ENCODE measurements at places on chromosomes 2 and 18.

DNA sequence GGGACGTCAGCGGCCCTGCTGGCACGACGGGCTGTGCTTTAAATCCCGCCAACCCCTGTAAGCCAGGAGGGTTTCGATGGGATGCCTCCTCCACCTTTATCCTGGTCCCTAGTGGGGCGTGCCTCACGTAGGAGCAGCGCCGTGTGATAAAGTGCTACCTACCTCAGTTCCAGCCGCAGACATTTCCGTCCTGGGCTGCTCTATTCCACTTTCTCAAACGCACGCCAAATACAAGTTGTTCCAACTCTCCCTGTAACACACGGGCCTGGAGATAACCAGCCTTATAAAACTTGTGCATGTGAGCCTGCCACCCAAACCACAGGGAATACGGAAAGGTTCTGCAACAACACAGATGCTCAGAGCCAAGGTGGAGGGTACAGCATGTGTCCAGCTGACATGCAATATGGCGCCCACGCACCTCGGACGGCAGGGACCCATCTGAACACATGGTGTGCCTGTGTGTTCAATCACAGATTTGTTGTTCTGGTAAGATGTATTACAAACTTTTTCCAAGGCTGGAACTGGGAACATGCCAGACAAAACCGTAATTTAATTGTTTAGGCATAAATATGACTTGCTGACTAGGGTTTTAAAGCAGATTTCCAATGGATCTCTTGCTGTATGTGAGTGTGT lies 47.7 kb downstream of the ZNF516 start:
- DNase-seq, result no peak

DNA sequence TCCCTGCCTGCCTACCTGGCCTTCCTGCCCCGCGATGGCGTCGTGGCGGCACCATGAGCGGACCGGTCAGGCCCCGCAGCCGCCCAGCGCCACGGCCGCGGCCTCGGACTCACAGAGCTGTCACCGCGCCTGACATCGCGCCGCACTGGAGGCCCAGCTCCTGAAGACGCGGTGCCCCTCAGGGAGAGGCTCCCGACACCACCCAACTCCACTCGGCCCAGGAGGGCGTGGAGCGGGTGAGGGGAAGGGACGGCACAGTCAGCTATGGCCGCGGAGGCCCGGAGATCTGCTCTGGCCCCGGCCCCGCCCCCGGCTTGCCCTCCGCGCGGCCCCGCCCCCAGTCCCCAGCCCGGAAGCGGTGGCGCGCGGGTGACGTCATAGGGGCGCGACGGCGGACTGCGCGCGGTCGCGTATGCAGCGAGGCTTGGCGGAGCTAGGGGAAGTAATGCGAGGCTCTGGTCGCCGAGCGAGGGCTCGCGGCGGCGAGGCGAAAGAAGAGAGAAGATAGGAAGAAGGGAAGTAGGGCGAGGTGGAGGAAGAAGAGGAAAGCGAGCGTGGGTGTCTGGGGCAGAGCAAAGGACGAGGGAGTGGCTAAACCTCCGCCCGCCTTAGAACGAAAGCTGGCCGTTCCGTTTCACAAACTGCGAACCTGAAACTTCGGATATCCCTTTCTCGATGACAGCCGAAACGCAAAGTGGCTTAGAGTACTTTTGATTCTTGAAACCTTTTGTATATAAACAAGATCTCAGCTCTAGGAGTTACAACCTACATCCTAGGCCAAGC lies at the start of gene SLC35F5:
Gene SLC35F5 (minus strand): TSS at position 288 of the 783 bp plus-strand sequence. CDS start 233 bp downstream, at position 55.
- DNase-seq, result peak; percentile 79

GRCh38 chr2:223036790-223037444 lies 15.1 kb upstream of the KCNE4 start:
- DNase-seq, result no peak

- no peak for DNase-seq
Observed at GRCh38 chr2:71922499-71923142, 225.0 kb downstream of the CYP26B1 start.

GRCh38 chr2:105794926-105795574 lies 50.3 kb downstream of the NCK2 start:
- no peak for DNase-seq

- peak; percentile 32 for DNase-seq
Observed at GRCh38 chr2:109613081-109613921, 465 bp downstream of the SEPTIN10 start.

DNA sequence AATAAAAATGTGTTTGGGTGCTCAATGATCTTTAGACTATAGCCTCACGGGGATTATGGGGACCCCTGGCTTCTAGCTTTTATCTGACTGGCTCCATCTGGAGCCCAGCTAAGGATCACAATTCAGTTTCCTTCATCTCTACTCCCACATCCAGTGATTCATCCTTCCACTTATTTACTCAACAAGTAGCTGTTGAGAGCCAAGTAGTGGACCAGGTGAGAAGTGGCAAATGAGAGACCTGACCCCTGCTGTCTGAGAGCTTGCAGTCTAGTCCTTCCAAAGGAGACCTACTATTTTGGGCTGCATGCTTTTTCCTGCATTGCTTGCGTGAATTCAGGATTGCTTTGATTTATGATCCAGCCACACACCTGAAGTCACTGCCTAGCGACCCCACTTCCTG lies 10.7 kb upstream of the DSG3 start:
- DNase-seq, result no peak

GRCh38 chr18:11733031-11733430 lies 44.0 kb downstream of the GNAL start:
- DNase-seq, result peak; percentile 71

DNA sequence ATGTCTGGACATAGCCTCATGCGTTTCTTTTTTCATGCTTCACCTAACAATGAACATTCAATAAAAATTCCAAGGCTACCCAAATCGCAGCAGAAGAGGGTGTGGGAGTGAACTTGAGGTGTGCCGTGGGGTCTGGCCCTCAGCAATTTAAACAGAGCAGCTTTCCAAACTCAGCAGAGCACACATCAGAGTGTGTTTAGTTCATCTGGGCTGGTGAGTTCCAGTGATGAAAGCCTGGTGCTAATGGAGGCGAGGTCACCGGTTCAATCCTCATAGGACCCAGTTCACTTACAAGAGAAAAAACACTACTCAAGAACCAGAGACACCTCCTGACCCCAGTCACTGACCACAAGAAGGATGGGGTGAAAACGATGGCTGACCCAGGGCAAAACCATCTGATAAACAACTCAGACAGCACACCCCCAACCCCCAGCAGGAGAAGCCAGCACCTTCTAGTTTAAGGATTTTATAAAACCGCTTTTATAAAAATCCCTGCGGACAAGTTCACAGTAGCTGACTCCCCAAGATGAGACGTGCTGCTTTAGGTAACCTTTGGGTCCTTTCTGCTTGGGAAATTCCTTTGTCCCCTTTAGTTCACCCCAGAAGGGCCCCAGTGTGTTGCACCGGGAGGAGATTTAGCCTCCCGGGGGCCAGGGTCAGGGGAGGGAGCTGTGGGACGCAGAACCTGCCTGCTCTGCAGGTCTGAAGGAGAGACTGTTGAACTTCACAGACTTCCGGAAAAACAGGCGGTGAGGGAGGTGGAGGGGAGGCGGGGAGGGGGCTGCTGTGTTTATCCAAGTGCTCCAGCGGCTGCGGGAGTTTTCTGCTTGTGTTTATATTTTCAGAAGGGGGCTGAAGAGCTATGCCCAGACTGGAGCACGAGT lies 152.7 kb upstream of the SOX11 start:
- no peak for DNase-seq

- DNase-seq, result no peak
Observed at GRCh38 chr2:224084266-224084892, 45.3 kb upstream of the SERPINE2 start.

DNA sequence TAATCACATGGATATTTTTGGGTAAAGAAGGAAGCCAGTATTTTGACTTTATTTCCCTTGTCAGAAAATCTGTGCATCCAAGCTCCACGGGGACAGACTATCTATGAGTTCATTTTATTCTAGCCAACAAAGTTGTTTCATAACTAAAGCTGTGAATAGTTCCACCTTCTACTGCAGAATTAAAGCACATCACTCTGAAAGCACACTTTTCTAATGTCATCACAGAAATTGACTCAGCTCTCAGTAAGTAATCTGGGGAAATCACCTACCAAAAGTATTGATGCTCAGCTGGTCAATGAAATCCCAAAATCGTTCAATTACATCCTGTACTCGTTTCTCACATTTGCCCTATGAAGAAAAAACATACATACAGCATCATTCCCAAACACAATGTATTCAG lies 19.1 kb downstream of the IAH1 start:
- no peak for DNase-seq

- DNase-seq, result no peak
Observed at GRCh38 chr2:40690525-40690924, 238.6 kb upstream of the SLC8A1 start.

GRCh38 chr18:78722386-78722785 lies 257.2 kb upstream of the SALL3 start:
- no peak for DNase-seq

DNA sequence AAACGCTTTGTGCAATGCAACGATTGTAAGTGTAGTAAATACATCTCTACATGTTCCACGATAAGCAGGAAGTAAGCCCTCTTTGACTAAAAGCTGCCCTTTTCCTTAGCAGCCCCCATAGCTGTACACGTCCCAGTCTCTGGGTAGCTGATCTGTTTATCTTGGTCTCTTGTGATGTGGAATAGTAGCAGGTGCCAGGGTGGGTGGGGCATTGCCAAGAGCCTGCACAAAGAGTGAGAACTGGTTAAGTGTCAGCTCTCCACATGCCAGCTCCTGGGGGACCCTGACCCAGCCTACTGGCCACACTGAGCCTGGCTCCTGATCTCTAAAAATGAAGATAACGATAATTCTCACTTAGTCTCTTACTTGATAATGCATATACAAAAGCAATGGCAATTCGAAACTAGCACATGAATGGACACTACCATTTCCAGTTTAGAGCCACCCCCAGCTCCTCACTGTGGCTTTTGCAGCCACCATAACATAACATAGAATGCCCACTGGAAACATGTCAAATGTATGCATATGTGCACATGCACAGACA lies 92.3 kb downstream of the MYT1L start:
- no peak for DNase-seq

DNA sequence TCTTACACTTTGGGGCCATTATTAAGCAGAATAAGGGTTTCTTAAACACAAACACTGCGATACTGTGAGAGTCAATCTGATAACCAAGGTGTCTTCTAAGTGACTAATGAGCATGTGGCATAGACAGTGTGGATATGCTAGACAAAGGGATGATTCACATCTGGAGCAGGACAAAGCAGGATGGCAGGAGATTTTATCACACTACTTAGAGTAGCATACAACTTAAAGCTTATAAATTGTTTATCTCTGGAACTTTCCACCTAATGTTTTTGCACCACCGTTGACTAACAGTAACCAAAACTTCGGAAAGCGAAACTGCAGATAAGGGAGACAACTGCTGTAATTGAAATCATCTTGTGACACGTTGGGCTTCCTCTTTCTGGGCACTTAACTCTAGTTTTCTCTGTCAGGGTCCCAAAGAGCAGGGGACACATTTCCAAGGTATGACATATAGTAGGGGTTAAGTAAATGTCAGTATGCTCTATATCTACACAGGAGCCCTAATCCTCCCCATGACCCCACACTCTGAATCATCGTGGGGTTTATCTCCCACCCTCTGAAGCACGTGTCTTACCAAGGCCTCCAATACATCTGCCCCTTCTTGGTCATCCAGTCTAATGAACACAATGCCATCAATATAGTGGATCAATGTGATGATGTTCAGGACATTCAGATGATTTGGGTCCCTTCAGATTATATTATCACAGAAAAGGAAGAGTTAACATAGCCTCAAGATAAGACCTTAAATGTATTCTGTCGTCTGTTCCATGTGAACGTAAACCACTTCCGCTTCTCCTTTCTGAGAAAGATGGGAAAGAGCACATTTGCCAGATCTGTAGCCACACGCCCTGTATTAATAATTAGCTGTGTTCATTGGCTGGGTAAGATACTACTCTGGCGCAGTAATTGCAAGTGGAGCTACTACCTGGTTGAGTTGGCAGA lies 78.7 kb downstream of the FTCDNL1 start:
- DNase-seq, result no peak

DNA sequence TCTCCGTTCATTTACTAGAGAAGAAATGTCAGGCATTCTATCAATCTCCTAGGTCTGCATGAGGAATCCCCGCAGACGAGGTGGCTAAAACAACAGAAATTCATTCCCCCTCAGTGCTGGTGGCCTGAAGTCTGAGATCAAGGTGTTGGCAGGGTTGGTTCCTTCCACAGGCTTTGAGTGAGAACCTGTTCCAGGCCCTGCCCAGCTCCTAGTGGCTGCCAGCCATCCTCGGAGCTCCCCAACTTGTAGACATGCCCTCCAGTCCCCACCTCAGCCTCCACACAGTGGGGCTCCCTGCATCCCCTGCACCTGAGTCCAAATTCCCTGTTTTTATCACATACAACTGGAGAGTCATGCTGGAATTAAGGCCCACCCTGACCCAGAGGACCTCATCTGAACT lies 145.3 kb upstream of the ALKAL2 start:
- no peak for DNase-seq

DNA sequence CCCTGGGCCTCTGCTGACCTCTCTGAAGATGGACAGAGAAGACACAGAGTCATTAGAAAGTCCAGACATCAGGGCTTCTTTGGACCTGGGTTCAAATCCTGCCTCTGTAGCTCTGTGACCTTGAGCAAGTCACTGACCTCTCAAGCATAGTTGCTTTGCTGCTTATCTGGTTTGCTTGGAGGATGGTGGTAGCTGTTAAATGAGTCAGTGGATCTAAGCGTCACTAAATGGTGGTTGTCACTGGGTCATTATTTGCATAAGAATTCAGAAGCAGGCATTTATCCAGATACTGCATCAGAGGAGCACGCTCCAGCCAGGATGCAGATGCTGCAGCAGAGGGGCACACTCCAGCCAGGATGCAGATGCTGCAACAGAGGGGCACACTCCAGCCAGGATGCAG lies 229.2 kb downstream of the GLI2 start:
- DNase-seq, result peak; percentile 36

GRCh38 chr2:9416962-9417316 lies 6.4 kb downstream of the ITGB1BP1 start:
- DNase-seq, result no peak

- no peak for DNase-seq
Observed at GRCh38 chr18:61414086-61414485, 80.9 kb downstream of the CDH20 start.

- no peak for DNase-seq
Observed at GRCh38 chr18:59918320-59918755, 18.5 kb downstream of the PMAIP1 start.

GRCh38 chr2:66555091-66555490 lies 120.2 kb downstream of the MEIS1 start:
- no peak for DNase-seq
